ENCODE measurements at places on chromosomes 1 and 21.

- DNase-seq: no peak
Observed at GRCh38 chr1:24514946-24515345, 12.3 kb downstream of the RCAN3 start.

DNA sequence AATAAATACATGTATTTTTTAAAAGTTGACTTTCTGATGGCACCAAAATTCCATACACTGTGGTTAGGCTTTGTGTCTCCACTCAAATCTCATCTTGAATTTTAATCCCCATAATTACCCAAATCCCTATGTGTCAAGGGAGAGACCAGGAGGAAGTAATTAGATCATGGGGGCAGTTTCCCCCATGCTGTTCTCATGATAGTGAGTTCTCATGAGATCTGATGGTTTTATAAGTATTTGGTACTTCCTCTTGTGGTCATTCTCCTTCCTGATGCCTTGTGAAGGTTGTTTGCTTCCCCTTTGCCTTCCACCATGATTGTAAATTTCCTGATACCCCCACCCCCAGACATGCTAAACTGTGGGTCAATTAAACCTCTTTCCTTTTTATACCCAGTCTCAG is 1218.4 kb upstream of the PRMT6 start:
- no peak for DNase-seq

GRCh38 chr1:19664453-19665185 is at the start of gene HTR6:
Gene HTR6 (plus strand): TSS chr1:19664875. CDS start chr1:19665754, 879 bp downstream.
- DNase-seq: no peak

- DNase-seq: no peak
Observed at GRCh38 chr1:16882986-16883385, 12.8 kb upstream of the RNU1-2 start.

DNA sequence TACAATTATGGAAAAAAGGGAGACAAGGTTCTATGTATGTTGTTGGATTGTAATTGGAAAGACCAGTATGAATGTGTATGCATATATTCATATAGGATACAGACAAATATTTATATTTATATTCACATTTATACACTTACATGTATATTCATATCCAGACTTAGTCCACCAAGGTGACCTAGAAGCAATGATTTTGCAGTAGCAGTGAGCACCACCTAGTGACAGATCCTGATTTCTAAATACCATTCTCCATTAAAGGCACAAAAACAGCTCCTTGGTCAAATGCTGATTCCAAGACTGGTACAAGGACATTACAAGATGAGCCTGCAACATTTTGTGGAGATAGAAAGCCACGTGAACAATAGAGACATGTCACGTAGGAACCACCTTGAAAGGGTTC is 153.4 kb downstream of the SDCCAG8 start:
- DNase-seq: no peak

DNA sequence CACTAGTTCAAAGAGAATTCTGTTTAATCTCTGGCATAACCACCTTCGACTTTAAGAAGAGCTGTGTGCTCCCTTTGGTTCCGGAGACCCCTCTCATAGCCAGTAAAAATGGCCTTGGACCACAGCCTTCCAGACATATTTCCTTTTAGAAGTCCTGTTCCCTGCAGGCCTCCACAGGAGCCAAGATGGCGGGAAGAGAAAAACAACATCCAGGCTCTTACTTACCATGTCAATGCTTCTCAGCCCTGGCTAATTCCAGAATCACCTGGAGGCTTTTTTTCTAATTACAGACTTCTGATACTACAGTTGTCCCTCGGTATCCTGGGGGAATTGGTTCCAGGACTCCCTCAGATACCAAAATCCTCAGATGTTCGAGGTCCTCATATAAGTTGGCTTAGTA is 362.5 kb downstream of the PBX1 start:
- DNase-seq: no peak

GRCh38 chr1:66729119-66729518 is 23.1 kb upstream of the DYNLT5 start:
- no peak for DNase-seq

DNA sequence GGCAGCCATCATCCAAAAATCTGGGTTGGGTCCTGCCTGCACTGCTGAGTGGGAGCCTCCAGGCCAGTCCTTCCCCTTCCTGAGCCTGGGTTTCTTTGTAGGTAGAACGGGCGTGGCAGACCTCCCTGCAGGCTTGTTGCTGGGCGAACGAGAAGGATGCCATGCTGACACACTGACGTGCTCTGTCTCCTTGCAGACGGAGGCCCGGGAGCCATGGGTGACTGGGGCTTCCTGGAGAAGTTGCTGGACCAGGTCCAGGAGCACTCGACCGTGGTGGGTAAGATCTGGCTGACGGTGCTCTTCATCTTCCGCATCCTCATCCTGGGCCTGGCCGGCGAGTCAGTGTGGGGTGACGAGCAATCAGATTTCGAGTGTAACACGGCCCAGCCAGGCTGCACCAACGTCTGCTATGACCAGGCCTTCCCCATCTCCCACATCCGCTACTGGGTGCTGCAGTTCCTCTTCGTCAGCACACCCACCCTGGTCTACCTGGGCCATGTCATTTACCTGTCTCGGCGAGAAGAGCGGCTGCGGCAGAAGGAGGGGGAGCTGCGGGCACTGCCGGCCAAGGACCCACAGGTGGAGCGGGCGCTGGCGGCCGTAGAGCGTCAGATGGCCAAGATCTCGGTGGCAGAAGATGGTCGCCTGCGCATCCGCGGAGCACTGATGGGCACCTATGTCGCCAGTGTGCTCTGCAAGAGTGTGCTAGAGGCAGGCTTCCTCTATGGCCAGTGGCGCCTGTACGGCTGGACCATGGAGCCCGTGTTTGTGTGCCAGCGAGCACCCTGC is 1.4 kb downstream of the GJA4 start:
- no peak for DNase-seq

- DNase-seq: no peak
Observed at GRCh38 chr1:173347282-173347818, 129.8 kb upstream of the PRDX6 start.

DNA sequence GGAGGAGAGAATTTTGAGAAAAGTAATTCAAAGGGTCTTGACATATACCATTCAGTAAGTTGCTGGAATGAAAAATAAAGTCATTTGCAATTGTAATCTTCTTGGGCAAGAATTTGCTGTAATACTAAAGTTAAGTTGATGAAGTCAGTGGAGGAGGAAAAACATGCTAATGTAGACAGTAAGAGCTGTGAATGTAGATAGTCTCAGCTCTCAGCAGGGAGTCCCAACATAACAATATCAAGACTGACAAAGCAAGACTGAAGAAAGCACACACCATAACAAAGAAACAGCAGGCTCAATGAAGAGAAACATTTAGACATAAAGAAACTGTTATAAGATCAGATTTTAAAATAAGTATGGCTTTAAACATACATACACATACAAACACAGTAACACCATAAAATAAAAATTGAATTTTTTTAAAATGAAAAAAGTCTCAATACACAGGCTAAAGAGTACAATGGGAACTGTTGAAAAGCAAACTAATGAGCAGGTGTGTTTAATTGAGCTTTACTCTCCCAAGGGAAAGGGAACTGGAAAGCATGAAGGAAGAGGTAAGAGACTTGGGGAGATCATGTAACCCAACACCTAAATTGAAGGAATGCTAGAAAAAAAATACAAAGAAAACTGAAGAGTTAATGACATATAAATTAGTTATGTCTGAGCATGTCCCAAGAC is 336.3 kb upstream of the NCAM2 start:
- no peak for DNase-seq

GRCh38 chr1:174077749-174078490 is 55.8 kb upstream of the RC3H1 start:
- no peak for DNase-seq

DNA sequence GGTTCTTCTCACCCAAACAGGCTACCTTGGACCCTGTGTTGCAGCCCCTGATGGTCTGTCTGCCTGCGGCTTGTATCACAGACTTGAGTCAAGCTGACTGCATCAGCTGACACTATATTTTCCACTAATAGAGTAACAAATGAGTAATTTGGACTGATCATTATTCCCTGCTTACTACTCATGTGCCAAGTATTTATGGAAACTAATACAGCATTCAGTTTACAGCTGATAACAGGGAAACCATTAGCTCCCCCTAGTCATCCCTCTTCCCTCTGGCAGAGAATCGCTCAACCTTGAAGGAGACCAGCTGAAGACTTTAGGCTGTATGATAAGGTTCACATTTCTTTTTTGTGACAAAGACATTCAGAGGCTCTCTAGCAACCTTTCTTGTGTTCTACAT is 116.6 kb upstream of the SYT6 start:
- no peak for DNase-seq

GRCh38 chr21:38493549-38494250 is 4.6 kb downstream of the ERG start:
- DNase-seq: no peak

GRCh38 chr1:22038036-22038435 is 14.5 kb upstream of the CDC42 start:
- DNase-seq: no peak

DNA sequence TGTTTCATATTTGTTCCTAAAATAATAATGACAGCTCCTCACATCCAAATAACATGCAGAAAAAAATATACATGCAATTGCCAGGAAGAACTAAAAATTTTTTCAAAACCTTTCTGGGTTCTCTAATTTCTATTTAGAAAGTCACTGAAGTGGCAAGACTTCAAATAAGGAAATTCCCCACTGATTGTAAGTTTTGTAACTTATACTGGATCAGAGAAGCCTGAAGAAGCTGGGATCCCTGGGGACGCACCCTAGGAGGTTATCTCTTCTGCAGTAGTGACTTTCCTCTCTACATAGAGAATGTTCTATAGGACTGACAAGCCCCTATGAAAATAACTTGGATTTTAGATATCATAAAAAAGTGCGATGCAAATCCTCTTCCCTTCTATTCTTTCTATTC is 182.6 kb downstream of the MRPL39 start:
- DNase-seq: no peak

DNA sequence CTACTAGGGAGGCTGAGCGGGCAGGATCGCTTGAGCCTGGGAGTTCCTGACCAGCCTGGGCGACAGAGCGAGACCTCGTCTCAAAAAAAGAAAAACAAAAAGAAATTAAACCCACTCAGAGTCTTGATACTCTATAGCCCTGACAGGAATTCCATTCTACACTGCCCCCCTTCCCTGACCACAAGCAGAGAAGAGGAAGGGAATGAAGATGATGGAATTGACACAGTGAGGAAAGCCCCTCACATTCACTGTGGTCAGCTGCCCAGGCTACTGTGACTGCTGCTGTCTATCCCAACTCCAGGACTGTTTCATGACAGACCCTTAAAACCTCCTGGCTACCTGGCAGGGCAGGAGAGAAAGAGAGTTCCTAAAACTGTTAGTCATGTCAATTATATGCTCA is 12.1 kb downstream of the LIN9 start:
- DNase-seq: no peak

DNA sequence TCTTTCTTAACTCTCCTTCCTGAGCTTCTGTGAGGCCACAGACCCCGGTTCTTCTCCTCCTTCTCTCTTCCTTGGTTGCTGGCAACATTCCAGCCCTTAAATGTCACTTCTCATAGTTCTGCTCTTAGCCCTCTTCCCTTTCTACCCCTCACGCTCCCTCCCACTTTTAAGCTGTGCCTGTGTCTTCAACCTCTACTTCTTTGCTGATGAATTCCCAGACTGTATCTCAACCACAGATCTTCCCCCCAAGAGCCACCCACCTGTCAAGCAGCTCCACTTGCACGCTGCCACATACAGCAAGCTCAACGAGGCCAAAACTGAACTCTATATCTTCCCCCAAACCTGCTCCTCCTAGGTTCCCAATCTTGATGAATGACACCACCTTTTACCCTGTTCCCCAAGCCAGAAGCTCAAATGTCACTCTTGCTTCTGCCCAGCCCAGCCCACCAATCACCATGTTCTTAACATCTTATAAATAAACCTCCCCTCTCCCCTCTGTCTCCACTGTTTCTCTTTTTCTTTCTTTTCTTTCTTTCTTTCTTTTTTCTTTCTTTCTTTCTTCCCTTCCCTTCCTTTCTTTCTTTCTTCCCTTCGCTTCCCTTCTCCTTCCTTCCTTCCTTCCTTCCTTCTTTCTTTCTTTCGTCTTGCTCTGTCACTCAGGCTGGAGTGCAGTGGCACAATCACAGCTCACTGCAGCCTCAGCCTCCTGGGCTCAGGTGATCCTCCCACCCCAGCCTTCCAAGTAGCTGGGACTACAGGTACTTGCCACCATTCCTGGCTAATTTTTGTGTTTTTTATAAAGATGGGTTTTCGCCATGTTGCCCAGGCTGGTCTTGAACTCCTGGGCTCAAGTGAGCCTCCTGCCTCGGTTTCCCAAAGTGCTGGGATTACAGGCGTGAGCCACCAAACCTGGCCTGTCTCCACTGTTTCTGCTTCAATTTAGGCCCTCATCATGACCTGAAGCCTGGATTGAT is 19.8 kb upstream of the PTP4A2 start:
- no peak for DNase-seq

GRCh38 chr1:15028102-15028501 is 125.4 kb upstream of the TMEM51 start:
- no peak for DNase-seq

GRCh38 chr1:109914587-109915240 is 4.1 kb downstream of the CSF1 start:
- no peak for DNase-seq

- no peak for DNase-seq
Observed at GRCh38 chr1:163038928-163039706, 30.0 kb upstream of the RGS4 start.

DNA sequence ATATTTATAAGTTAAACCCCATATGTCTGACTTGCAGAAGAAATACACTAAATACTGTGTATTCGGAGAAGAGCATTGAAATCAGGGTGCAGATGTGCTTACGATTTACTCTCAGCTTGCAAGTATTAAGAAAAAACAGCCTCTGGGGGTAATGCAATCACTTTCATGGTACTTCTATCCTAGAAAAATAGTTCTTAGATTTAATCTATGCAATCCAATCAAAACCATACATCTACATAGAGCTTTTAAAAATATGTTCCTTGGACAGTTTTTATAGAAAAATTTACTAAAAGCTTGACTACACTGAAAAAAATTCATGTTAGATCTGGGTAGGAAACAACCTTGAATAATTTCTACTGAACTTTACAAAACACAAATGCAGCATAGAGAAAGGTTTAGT is 890.3 kb upstream of the ADGRL2 start:
- no peak for DNase-seq

- DNase-seq: peak; percentile 13
Observed at GRCh38 chr1:201275253-201275666, 8.0 kb upstream of the PKP1 start.

- DNase-seq: no peak
Observed at GRCh38 chr1:212743901-212744475, 44.3 kb upstream of the BATF3 start.

- no peak for DNase-seq
Observed at GRCh38 chr1:193685986-193686385, 499.6 kb upstream of the B3GALT2 start.

Data from SHP77 (cell line).